ENCODE measurements at places on chromosomes 2 and 18.
A peak's percentile ranks its signal among the peaks of the same experiment; 100 is the strongest.

- peak; percentile 89 for DNase-seq
Measured at GRCh38 chr2:237383991-237384671, 29.8 kb downstream of the COL6A3 start.

GRCh38 chr18:10791169-10791831 lies 265.5 kb downstream of the NAPG start:
- no peak for DNase-seq

GRCh38 chr2:200861617-200862155 lies 2.8 kb downstream of the CLK1 start:
- DNase-seq = no peak

DNA sequence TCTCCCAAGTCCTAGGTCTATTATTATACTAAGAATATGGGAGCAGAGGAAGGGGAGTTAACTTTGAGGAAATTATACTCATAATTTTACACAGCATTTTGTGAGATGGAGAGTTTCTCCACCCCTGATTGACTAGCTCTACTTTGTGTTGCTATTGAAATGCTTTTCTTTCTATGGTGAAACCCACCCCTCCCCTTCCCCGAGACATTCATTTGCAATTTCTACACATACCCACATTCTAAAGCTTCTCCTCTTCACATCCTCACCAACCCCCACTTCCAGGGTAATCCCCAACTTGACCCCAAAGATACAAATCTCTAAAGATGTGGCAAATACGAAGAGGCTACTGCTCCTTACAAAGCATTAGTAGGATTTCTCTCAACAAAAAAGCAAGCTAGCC lies 992.2 kb downstream of the BCL11A start:
- DNase-seq = no peak
